ENCODE measurements at places on chromosomes 6 and 20.
A peak's percentile ranks its signal among the peaks of the same experiment; 100 is the strongest.

DNA sequence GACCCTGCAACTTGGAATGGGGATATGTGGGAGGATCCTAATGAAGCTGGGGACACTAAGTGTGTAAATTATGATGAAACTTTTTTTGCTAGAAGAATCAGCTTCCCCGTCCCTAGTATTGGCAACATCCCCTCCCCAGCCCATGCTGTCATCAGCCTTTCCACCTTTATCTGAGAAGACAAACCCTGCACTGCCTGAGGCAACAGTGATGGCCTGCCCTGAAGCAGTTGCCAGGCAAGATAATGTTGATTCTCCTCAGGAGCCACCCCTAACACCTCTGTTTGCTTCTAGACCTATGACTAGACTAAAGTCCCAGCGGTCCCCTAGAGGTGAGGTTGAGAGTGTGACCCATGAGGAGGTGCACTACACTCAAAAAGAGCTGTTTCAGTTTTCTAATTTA lies 27.1 kb downstream of the MICA start:
- DNase-seq: no peak

- DNase-seq: no peak
These were observed 142.6 kb upstream of the PRDM1 start for GRCh38 chr6:105943514-105943913.

DNA sequence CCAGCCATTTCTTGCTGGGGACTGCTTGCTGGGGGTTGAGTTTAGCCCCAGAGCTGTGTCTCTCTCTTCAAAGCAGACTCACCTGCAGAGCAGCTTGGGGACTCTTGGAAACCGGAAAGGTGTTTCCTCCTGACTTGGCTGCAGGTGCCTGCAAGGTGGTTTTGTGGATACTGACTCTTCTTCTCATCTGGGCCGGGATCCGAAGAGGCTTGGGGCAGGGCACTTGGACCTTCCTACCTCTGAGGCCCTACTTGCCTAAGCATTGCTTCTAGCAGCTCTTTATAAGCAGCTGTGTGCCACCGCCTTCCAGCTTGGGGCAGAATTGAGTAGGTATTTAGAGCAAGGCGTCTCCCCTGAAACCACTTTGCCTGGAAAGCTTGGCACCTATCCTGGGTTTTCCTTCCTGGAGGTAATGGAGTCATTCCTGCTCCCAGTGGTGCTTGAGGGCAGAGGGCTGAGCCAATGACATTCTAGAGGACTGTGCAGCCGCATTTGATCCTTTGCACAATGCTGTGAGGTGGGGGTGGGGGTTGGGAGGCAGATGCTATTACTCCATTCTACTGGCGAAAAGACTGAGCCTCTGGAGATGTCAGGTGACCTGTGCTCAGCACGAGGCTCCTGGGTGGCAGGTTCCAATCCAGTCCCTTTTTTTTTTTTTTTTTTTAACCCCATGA lies 3.4 kb upstream of the CTSZ start:
- no peak for DNase-seq

- DNase-seq: no peak
These were observed 189.2 kb upstream of the PHACTR1 start for GRCh38 chr6:12527339-12527738.

DNA sequence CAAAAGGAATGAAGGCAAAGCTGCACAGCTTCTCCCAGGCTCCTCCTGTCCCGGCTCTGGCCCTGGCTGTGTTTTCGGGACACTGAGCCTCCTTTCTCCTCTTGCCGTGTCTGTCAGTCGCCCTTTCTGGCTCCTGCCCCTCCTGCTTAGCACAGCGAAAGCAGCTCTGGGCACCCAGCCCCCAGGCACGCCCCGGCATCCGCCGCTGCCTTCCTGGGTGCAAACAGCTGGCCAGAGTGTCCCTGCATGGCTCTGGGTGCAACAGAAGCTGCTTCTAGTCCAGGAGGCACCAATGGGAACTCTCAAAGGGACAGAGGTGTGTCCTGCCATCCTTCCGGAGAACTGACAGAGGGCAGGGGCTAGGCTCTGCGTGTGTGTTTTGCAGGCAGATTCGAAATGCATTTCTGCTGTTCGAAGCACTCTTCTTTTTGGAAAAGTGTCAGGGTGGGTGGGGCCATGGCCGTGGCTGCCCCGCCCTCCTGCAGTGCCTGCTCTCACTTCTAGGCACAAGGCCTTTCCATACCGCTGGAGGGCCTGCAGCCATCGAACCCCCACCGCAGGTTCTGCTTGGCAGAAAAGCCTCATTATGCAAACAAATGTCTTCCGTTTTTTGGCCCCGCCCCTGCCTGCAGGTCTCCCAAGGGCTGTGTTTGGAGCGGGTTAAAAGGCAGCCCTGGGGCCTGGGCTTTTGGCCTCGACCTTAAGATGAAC lies 15.5 kb downstream of the COL9A3 start:
- peak; percentile 87 for DNase-seq

GRCh38 chr6:21731411-21732031 lies 138.0 kb downstream of the SOX4 start:
- DNase-seq: no peak

DNA sequence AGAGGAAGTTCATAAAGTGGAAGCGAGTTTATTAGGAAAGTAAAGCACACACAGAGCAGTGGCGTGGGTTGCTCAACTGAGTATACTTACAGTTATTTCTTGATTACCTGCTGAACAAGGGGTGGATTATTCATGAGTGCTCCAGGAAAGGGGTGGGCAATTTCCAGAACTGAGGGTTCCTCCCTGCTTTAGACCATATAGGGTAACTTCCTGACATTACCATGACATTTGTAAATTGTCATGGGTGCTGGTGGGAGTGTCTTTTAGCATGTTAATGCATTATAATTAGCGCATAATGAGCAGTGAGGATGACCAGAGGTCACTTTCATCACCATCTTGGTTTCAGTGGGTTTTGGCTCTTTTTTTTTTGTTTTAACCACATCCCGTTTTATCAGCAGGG lies 29.8 kb downstream of the PDYN start:
- DNase-seq: peak; percentile 57

DNA sequence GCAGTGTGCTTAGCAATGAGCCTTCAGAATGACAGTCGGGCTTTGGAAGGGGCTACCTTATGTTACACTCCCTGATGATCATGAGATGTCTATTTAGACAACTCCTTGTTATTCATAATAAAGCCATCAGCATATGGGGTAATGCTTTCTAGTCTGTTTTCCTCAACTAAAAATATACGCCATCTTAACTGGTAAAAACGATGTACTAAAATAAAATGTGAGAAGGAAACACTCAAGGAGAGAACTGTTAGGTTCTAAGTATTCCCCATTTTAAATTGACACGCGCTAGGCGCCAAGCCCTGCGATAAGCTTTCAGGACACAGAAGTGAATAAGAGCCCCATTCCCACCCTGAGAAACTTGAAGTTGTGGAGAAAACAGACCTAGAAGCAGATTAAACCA lies 43.6 kb downstream of the SOD2 start:
- DNase-seq: no peak

- no peak for DNase-seq
These were observed 71.7 kb upstream of the CEP85L start for GRCh38 chr6:118722829-118723813.

- DNase-seq: no peak
These were observed 29.6 kb upstream of the NOL4L start for GRCh38 chr20:32614772-32615171.

DNA sequence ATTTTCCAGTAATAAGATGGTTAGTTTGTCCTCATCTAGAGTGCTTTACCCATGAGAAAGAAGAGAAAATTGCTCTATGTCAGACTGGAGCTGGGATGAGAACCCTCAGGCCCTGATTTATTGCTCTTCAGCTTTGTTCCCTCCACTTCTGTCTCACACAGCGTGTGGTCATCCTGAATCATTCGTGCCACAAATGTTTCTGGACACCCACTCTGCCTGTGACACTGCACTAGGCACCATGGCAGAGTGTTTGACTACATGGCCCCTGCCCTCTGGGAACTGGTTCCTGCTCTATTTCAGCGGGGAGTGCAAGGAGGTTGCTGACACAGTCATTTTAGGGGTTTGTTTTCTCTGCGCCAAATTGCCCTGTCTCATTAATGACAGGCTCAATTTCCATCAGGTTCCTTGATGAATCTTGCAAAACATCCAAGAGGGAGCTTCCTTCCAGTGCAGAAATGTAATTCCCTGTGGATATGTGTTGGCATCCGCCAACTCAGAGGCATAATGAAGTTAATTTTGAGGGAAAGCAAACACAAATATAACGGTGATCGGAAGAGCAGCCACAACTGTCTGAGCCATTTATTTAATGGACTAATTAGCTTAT lies 207.5 kb downstream of the CLIC5 start:
- peak; percentile 36 for DNase-seq

DNA sequence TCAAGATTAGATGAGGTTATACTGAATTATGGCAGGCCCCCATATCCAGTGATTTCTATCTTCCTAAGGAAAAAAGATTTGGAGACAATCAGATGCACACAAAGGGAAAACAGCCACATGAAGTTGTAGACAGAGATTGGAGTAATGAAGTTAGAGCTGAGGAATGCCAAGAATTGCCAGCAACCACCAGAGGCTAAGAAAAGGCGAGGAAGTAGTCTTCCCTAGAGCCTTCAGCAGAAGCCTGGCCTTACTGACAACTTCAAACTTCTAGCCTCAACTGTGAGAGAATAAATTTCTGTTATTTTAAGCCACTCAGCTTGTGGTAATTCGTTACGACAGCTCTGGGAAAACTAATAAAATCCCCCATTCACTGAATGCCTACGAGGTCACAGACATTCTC lies 473.9 kb downstream of the COL12A1 start:
- no peak for DNase-seq

DNA sequence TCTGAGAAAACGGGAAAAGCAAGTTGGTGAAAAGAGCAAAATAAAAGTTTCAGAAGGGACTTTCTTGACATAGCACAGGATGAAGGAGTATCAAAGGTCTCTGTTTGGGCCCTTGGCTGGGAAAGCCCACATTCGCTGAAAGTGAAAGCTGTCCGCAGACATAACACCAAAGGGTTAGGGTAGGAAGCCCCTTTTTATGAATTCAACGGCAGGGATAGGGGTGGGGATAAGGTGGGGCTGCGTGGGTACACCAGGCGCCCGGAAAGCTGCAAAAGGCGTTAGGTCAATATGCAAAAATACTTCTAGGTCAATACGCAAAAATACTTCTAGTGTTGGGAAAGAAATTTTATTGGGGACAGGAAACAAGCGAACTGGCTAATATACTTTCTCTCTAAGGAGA lies 135.1 kb downstream of the OR2B2 start:
- no peak for DNase-seq

- DNase-seq: no peak
These were observed 60.2 kb downstream of the LRRC1 start for GRCh38 chr6:53854843-53855567.

DNA sequence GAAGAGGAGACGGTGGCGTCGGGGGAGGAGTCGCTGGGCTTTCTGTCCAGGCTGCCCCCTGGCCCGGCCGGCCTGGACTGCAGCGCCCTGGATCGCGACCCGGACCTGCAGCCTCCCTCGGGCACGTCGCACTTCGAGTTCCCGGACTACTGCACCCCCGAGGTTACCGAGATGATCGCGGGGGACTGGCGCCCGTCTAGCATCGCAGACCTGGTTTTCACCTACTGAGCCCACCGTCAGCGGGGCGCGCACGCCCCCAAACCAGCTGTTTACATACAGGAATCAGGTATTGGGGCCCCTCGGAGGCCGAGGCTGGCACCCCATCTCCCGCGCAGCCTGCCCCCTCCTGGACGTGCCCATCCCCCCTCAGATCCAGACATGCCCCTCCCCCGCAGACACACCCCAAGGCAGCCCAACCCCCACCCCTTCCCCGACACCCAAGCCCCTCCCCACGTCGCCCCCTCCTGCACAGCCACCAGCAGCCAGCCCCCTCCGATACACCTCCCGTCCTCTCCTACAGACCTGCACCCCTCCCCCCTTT lies 1.4 kb downstream of the SOX12 start:
- no peak for DNase-seq

DNA sequence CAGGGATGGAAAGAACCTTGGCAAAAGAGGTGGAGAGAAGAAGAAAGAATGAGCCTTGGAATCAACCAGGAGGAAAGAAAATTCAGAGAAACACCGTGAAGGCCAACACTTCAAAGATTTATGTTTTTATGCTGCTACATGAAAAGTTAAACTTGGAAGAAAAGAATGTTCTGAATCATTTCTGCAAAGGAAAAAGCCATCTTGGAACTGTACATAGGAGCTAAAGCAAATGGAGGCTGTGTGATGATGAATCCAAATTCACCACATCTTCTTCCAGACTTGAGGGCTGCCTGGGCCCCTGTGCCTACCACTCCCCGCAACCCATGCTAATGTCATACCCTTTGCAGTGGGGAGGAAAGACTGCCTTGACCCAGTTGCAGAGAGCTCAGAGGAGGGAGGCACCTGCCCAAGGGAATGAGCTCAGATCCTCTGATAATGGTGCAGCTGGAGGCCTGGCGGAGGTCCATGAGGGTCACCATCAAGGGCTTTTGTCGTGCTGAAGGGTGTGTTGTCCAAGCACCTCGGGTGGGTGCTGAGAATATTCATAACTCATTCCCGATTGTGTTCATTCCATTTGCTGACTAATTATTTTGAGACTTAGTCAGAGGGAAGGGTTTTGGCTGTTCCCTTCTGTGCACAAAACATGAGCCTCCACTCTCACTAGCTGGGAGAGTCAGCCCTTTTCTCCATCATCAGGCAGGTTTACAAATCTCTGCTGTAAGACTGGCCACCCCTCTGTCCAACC lies 245.8 kb upstream of the JAG1 start:
- DNase-seq: no peak

GRCh38 chr6:45773906-45774305 lies 241.8 kb downstream of the CLIC5 start:
- no peak for DNase-seq

All from inflammatory macrophage treated with lipopolysaccharide for 4 hours (primary cell).